Caco-2 (cell line): ENCODE measurements at places on chromosomes 7 and 10. TPM values are rescaled to one million over a fixed set of nuclear protein-coding genes. Genes with fewer than 3 reads are reported as not detected.

PHYHIPL gene
- 48.1 and 50.2 TPM in 2 replicates for total RNA-seq

COL17A1 gene
- 0.45 and 0.49 TPM in 2 replicates for total RNA-seq

- DNase-seq, result no peak
Measured at GRCh38 chr7:15567652-15568051, 5.8 kb upstream of the AGMO start.

AGR2 gene
- total RNA-seq, result 343 and 467 TPM in 2 replicates

GRCh38 chr10:86971232-86971991, 3.1 kb downstream of the ADIRF start:
- peak; percentile 98 for DNase-seq
